Right lobe of liver (tissue), 6 donors: ENCODE measurements at places on chromosomes 7 and 10. TPM values are rescaled to one million over a fixed set of nuclear protein-coding genes. Genes with fewer than 3 reads are reported as not detected.

- H3K36me3 ChIP-seq: no peaks in the 10 kb centered on the region
- no peaks in the 10 kb centered on the region for H3K4me1 ChIP-seq
- H3K27me3 ChIP-seq: no peaks in the 10 kb centered on the region
Measured at GRCh38 chr7:105935250-105935649, 27.8 kb upstream of the CDHR3 start.

MYL10 gene
- not detected for total RNA-seq

DNA sequence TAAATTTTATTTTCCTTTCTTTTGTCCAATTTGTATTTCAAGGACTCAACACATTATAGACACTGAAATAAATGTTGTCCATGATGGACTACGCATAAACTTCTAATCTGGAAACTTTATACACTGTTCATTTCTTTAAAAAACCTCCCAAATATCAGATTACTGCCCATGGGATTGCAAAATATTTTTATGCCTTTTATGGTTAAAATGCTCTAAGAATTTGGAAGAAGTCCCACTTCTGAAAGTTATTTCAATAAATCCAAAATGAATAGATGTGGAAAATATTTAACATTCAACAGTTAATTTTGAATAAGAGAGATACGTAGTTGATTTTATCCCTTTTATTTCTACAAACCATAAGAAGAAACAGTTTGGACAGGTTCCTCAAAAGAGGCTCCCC, 46.1 kb downstream of the CABCOCO1 start:
- no peaks in the 10 kb centered on the region for H3K36me3 ChIP-seq
- no peak for DNase-seq
- H3K27me3 ChIP-seq: no peaks in the 10 kb centered on the region
- no peak overlapping the region for H3K27ac ChIP-seq
- no peaks in the 10 kb centered on the region for H3K4me1 ChIP-seq

- H3K4me1 ChIP-seq: peaks cover 11% of the 10 kb centered on the region
- H3K27ac ChIP-seq: no peak overlapping the region
- no peak overlapping the region for H3K4me3 ChIP-seq
- H3K36me3 ChIP-seq: no peaks in the 10 kb centered on the region
Measured at GRCh38 chr7:22784346-22784745, 38.3 kb downstream of the TOMM7 start.

FRMPD2 gene
- not detected for total RNA-seq

LRRC4 gene
- total RNA-seq: 4.0 TPM

UTF1 gene
- not detected for total RNA-seq

DNA sequence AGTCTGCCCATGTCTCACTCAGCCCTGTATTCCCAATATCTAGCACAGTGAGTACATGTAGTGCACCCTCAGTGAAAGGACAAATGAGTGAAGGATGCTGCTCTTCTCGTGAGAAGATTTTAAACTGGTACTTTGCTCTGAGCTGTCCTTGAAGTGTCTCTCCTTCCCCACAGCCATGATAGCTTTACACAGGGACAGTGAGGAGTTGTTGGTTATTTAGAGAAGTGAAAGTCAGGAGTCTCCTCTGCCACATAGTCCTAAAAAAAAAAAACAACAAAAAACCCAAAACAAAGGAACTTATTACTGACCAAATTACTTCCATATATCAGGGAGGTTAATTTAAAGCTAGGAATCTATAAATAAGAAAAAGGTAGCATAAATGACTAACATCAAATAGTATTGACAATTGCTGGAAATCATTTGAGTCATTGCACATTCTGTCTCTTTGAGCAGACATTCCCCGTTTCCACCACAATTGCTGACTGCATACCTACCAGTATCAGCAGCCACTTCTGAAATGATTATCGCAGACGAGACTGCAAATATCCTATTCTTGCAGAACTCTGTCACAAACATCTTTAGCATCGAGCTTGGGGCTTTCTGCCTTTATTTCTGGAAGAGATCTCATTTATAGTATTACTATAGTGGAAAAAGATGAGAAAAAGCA, 202.1 kb downstream of the PTEN start:
- no peak for DNase-seq
- H3K4me3 ChIP-seq: no peak overlapping the region
- no peaks in the 10 kb centered on the region for H3K36me3 ChIP-seq

- H3K36me3 ChIP-seq: no peaks in the 10 kb centered on the region
- peak; percentile 92 for DNase-seq
Measured at GRCh38 chr7:101165075-101165957, at the start of gene VGF. VGF (minus strand) TSS chr7:101165569; CDS start chr7:101164843, 726 bp downstream.

- no peak overlapping the region for H3K4me3 ChIP-seq
- DNase-seq: no peak
- H3K27me3 ChIP-seq: no peaks in the 10 kb centered on the region
- H3K27ac ChIP-seq: no peak overlapping the region
- no peaks in the 10 kb centered on the region for H3K36me3 ChIP-seq
Measured at GRCh38 chr7:21407796-21408480, 19.9 kb upstream of the SP4 start.

DNA sequence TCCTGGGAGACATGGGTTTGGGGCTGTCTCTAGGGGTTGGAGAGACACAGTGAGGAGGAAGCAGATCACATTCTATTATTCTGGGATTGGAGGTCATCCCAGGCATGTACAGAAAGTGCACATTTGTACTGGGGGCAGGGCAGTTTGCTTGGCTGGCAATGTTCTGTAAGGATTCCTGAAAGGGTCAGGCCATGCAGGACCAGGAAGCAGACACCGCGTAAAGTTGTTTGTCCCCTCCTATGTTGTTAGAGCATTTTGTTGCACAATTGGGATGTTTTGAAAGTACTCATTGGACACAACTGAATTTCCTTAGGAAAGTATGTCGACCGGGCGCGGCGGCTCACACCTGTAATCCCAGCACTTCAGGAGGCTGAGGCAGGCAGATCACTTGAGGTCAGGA, 12.5 kb downstream of the LYZL2 start:
- peak; percentile 61 for DNase-seq
- H3K4me3 ChIP-seq: no peak overlapping the region
- no peaks in the 10 kb centered on the region for H3K36me3 ChIP-seq

SLC29A4 gene
- 7.7 TPM for total RNA-seq

SYNPO2L gene
- 0.33 TPM for total RNA-seq

- no peaks in the 10 kb centered on the region for H3K27me3 ChIP-seq
- H3K4me3 ChIP-seq: no peak overlapping the region
- no peaks in the 10 kb centered on the region for H3K36me3 ChIP-seq
- H3K4me1 ChIP-seq: no peaks in the 10 kb centered on the region
Measured at GRCh38 chr7:42176724-42177101, 60.3 kb downstream of the GLI3 start.

- H3K4me1 ChIP-seq: no peaks in the 10 kb centered on the region
- no peaks in the 10 kb centered on the region for H3K36me3 ChIP-seq
- H3K27ac ChIP-seq: no peak overlapping the region
- H3K4me3 ChIP-seq: no peak overlapping the region
- DNase-seq: peak; percentile 16
- no peaks in the 10 kb centered on the region for H3K27me3 ChIP-seq
Measured at GRCh38 chr10:129774082-129774735, 189.9 kb downstream of the EBF3 start.
